ENCODE measurements at places on chromosomes 2 and 18. TPM values are rescaled to one million over a fixed set of nuclear protein-coding genes. Genes with fewer than 3 reads are reported as not detected.

DNA sequence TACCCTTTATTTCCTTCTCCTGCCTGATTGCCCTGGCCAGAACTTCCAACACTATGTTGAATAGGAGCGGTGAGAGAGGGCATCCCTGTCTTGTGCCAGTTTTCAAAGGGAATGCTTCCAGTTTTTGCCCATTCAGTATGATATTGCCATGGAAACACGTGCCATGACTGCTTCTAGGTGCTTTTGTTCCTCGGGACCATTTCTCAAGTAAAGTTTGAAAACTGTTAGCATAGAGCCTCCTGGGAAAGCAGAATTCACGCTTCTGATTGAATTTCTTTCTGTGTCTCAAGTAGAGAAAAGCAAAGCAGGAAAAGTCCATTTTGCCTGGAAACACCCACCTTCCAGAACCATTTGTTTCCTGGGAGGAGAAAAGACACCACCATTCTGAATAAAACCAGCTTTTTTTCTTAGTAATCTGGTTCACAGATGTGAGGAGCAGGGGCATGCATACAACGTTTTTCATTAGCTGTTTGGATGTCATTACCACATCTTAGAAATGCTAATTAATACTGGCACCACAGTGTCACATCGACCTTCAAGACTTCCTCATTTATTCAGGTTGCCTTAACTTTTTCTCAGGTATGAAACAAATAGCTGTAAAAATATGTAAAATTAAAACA lies 39.0 kb upstream of the ZBTB14 start:
- H3K4me1 ChIP-seq, result no peaks in the 10 kb centered on the region
- no peaks in the 10 kb centered on the region for H3K36me3 ChIP-seq

DNA sequence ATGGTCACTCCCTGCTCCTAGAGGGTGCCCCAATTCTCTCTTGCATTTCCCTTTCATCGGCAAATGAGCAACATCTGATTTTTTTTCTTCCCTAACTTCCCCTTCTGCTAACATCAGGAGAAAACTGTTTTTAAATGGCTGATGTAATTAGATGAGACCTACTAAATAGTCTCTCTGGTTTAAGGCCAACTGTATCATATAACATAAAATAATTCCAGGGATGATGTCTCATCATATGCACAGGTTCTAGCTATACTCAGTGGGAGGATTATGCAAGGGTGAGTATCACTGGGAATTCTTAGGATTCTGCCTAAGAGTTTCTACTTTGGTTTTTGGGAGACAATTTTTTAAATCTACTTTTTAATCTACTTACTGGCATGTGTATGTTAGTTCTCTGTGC lies 193.4 kb downstream of the PARD3B start:
- H3K27me3 ChIP-seq, result no peaks in the 10 kb centered on the region
- H3K4me3 ChIP-seq, result no peak overlapping the region
- no peak for DNase-seq
- no peak overlapping the region for H3K27ac ChIP-seq

DNA sequence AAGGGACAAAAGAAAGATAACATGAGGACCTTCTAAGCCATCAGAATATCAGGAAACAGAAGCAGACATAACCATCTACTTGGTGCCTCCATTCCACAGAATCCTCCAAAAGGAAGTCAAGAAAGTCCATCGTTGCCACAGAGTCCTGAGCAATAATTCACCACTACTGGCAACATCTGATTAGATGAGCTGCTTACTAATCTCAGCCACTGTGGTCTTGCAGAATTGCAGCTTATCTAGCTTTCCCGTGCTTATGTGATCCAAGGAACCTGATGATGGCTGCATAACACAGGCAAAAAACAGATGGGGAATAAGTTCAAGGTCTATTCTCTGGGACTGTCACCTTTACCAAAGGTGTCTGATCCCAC lies 278.5 kb downstream of the AFF3 start:
- DNase-seq, result no peak
- no peaks in the 10 kb centered on the region for H3K36me3 ChIP-seq
- no peaks in the 10 kb centered on the region for H3K27me3 ChIP-seq
- H3K4me3 ChIP-seq, result no peak overlapping the region

- H3K4me1 ChIP-seq, result no peaks in the 10 kb centered on the region
- no peaks in the 10 kb centered on the region for H3K36me3 ChIP-seq
- H3K4me3 ChIP-seq, result no peak overlapping the region
- no peak for DNase-seq
These were observed 56.0 kb downstream of the HAUS1 start for GRCh38 chr18:46160050-46160798.

GRCh38 chr2:134148172-134148571 lies 105.7 kb upstream of the MGAT5 start:
- H3K27me3 ChIP-seq, result no peaks in the 10 kb centered on the region
- DNase-seq, result no peak
- H3K36me3 ChIP-seq, result no peaks in the 10 kb centered on the region
- peaks cover 9% of the 10 kb centered on the region for H3K4me1 ChIP-seq

GRCh38 chr2:238682536-238682935 lies 165.3 kb upstream of the TWIST2 start:
- H3K4me1 ChIP-seq, result no peaks in the 10 kb centered on the region
- no peaks in the 10 kb centered on the region for H3K27me3 ChIP-seq
- H3K4me3 ChIP-seq, result no peak overlapping the region
- DNase-seq, result no peak
- H3K27ac ChIP-seq, result no peak overlapping the region

- no peak overlapping the region for H3K4me3 ChIP-seq
- no peaks in the 10 kb centered on the region for H3K27me3 ChIP-seq
- H3K36me3 ChIP-seq, result no peaks in the 10 kb centered on the region
- no peaks in the 10 kb centered on the region for H3K4me1 ChIP-seq
- DNase-seq, result no peak
These were observed 164.2 kb downstream of the VAPA start for GRCh38 chr18:10077986-10078385.

The SERPINB2 gene
- total RNA-seq, result 3.5 TPM

The GPR55 gene
- total RNA-seq, result not detected

The TMEM182 gene
- 3.4 TPM for total RNA-seq
